ENCODE measurements at places on chromosomes 4 and X.

DNA sequence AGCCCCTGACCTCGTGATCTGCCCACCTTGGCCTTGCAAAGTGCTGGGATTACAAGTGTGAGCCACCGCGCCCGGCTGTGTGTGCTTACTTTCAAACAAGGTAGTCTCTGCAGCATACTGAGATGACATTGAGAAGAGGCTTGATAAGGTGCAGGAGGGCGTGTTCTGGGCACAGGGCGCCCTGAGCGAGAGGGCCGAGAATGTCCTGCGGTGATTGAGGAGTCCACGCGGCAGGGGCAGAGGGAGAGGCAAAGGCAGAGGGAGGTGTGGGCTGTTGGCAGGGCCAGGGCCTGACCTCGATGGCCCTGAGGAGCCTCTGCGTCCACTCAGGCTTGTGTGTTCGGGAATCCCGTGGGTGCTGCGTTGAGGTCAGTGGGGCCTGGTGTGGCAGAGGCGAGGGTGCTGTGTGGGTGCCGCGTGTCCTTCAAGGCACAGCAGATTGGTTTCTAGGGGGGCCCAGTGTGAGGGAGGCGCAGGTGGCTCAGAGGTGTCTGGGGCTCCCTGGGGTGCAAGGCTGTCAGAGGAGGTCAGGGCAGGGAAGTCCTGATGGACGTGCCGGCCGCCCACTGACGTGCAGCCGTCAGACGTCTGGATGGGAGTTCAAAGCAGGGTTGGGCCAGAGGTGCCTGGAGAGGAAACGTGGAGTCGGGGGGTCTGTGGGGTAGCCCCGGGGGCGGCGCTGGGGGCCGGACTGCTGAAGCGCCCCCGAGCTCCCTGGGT, 12.1 kb downstream of the PCGF3 start:
- no peak for DNase-seq

- no peak for DNase-seq
These were observed 97.3 kb downstream of the DDX60 start for GRCh38 chr4:168221301-168221700.

GRCh38 chr4:340011-340410, 2.4 kb downstream of the ZNF141 start:
- no peak for DNase-seq

DNA sequence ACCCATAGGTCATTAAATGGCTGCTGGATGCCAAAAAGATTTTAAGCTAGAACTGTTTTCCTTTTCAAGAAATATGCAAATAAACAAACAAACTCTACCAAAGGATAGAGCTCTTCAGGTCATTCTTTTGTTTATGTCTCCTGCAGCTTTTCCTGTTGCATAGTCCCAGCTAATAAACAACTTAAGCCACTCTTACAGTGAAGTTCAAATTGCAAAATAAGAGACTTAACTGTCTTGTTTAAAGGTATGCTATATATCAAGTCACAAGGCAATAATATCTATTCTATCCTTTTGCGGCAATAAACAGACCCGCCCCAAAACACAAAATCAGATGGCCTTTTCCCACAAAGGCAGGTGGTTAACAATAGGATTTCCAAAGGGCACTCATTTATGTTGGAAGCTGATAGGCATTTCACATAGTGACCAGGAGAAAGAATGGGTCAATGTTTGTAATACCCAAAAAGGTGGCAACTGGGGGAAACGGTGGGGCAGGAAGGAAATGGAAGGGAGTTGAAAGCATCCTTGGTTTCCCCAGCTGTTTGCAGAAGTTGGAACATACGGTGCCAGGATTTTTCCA, 15.3 kb downstream of the HAND2 start:
- DNase-seq: no peak

GRCh38 chrX:115367455-115367854, 77.9 kb downstream of the LUZP4 start:
- no peak for DNase-seq

- no peak for DNase-seq
These were observed 39.1 kb downstream of the LAMP2 start for GRCh38 chrX:120429776-120430540.

- DNase-seq: peak; percentile 34
These were observed 153.8 kb upstream of the AGA start for GRCh38 chr4:177596035-177596434.
